ENCODE measurements at places on chromosomes 1 and 21.

- no peak for DNase-seq
These were observed 86.7 kb downstream of the C1orf94 start for GRCh38 chr1:34263406-34263805.

GRCh38 chr1:24337455-24337854, 18.3 kb downstream of the GRHL3 start:
- no peak for DNase-seq

- no peak for DNase-seq
These were observed 57.4 kb downstream of the PPP1R12B start for GRCh38 chr1:202405928-202406327.

DNA sequence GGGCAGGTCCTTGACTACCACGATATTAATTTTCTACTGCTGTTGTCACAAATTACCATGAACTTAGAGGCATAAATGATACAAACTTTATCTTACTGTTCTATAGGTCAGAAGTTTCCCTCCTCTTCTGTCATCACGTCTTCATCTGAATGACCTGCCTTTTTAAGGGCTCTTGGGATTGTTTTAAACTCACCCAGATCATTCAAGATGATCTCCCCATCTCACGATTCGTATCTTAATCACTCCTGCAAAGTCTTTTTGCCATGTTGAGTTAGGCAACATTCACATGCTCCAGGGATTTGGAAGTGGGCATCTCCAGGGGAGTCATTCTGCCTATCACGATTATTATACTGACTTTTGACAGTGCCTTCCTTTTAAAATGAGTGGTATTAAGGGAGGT, 32.1 kb downstream of the NCAM2 start:
- no peak for DNase-seq

- no peak for DNase-seq
These were observed 241.1 kb upstream of the KIAA0040 start for GRCh38 chr1:175433532-175434282.

GRCh38 chr1:160004001-160004400, 27.8 kb downstream of the PIGM start:
- DNase-seq, result no peak

DNA sequence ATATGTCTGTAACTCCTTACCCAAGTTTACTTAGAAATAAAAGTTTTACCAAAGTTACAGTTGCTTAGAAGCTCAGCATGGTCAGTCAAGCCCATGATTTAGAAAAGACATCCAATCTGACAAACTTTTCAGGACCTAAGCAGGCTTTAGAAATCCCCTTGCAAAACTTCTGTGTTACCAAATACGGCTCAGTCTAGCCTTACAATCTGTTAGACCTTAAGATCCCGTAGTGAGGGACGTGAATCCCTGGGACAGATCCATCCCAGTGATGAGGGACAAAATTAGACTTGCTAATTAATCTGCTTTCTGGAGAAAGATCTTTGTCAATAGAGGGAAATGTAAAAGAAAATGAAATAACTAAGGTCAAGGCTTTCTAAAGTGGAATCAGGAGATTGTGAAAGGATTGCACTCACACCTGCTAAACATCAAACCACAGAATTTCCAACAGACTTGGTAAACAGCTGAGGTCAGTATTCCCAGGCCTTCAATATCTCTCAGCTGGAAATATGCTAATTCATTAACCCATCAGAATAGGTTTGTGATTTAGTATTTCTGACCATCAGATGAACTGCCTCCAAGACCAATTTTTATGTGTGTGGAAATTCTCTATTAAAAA, 375.3 kb downstream of the DUSP10 start:
- no peak for DNase-seq

GRCh38 chr21:30190554-30190953, 23.9 kb upstream of the CLDN17 start:
- no peak for DNase-seq

DNA sequence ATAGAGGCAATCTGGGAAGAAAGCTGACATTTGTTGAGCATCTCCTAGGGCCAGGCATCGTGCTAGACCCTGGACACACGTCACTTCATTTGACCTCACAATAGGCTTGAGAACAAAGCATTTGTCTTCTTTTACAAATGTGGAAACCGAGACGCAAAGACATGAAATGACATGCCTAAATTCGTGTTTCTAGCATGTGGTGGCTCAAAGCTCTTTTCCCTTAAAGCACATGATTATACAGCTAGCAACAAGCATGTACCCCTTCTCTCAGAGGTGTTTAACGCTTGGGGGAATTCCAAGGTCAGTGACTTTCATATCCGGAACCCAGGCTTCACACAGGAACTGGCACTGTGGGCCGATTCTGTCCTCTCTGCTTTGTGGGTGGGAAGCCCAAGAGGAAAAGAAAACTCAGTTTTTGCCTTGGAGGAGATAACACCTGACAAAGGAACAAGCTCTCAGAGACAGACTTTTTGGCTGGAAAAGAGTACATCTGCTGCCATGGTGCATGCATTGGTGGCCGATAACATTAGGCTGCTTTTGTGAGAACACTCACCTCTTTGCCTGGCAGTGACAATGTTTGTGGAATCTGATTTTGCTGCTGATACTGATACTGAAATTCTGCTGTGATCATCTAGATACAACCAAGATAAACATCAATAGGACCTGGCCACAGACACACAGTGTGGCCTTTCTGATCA, 15.4 kb upstream of the CD2 start:
- DNase-seq, result no peak

DNA sequence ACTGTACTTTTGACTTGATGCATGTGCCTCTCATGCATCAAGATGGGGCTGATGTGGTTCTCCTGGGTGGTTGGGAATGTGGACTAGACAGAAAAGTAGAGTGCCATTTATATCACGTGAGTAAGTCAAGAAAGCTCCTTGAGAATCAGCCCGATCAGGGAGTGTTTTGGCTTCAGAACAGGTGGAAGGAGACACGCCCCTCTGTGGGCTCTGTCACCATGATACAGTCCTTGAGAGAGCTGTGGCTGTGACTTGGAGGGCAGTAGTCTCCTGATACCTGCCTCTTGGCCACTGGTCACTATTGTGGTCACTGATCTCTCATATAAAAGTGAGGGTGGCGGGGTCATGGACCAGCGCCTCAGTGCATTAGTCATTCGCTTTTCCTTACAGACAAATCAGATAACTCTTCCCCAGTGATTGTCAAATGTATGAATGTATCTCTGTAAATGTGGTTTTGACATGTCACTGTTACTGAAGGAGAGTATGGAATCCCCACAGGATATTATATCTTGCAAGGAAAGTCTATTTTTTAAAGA, 8.9 kb upstream of the C4BPB start:
- no peak for DNase-seq

DNA sequence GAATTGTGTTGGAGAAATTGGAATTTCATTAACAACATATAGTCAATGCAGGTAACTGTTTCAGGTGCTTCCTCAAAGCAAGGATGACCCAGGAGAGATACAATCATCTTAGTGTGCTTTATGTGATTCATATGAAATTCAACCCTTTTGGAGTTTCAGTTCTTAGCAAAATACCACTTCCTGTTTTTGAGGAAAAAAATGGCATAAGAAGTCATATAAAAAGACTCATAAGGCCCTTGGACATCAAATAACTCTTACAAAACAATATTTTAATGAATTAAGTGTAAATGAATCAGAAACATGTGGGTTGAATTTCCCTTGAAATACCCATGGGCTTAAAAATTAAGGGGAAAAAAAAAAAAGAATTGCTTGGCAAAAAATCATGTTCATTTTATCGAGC, 926.6 kb downstream of the LTN1 start:
- DNase-seq, result no peak

- no peak for DNase-seq
These were observed 12.1 kb downstream of the IL24 start for GRCh38 chr1:206909161-206909882.

- no peak for DNase-seq
These were observed 11.8 kb upstream of the DMRTB1 start for GRCh38 chr1:53447413-53447812.
